Cortex of kidney (tissue), 1 donor: ENCODE measurements at places on chromosomes 4 and X.

DNA sequence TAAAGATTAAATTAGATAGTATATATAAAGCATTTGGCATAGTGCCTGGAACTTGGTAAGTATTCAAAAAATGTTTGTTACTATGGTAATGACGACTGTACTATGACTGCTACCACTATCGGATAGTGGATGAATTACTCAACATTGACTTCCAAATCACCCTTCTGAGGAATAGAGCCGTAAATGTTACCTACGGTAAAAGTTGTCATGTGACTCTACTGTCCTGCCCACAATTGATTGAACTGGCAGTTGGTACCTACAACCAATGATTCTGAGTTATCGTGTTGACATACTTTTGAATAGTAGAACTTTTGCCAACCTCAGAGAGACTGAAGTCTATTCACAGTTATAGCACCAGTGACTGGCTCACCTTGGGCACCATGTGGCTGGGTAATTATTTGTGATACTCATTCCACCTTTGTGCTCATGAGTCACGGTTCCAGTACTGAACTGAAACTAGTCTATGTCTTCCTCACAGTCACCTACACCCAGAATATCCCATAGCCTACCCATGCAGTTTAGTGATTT is 185.5 kb upstream of the PITX2 start:
- no peak for DNase-seq

DNA sequence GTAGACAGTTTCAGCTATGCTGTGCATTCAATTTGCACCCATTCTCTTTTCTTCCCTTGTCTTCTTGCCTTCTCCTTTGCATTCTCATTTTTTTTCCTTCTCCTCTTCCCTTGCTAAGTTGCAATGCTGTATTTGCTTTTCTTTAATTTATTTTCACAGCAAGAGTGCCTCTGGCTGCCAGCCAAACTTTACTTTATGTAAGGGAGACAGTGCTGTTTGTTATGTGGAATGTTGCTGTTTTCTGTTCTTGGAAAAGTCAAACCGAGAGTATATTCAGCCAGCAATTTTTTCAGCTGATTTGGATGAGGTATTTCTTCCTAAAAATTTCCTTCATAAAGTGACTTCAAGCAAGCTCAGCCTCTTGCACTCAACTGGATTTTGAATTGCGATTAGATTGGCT is 1293.4 kb downstream of the ARAP2 start:
- DNase-seq: no peak

- no peak for DNase-seq
Measured at GRCh38 chrX:6021316-6022091, 207.2 kb downstream of the NLGN4X start.

DNA sequence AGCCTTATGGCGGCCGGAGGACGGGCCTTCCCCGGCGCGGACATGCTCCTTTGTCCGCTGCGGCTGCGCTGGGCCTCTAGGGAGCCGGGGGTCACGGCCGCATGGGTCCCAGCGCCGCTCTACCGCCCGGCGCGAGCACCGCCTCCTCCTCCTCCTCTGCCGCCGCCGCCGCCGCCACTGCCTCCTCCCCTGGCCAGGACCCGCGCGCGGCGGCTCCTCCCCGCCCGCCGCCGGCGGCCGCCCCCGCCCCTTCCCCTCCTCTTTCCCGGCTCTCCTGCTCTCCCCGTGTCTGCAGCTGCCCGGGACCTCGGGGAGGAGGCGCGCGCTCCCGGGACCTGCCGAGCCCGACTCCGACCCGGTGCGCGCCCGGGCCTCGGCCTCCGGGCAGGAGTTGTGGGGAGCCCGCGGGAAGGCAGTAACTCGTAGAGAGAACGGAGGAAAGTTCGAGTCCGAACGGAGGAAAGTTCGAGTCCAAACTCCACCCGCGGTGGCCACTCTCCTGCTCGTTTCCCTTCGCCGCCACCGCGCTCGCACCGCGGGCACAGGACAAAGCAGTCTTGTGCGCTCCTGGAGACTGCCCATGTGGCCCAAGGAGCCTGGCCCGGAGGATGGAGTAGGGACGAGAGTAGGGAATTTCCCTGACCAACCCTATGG is at the start of gene ADGRA3:
ADGRA3 (minus strand) TSS at position 179 of the 654 bp plus-strand sequence. CDS start 282 bp downstream, outside the sequence.
- DNase-seq: no peak

DNA sequence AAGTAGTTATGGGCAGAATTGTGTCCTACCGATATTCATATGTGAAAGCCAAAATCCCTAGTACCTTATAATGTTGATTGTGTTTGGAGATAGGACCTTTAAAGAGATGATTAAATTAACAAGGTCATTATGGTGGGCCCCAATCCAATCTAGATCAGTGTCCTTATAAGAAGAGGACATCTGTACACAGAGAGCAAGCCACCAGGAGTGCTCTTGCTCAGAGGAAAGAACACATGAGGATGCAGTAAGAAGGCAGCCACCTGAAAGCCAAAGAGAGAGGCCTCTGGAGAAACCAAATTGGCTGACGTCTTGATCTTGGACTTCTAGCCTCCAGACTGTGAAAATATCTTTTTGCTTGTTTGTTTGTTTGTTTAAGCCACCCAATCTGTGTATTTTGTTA is 1290.8 kb upstream of the PABPC4L start:
- no peak for DNase-seq

- DNase-seq: no peak
Measured at GRCh38 chrX:153409414-153410101, 1.7 kb upstream of the ZFP92 start.

DNA sequence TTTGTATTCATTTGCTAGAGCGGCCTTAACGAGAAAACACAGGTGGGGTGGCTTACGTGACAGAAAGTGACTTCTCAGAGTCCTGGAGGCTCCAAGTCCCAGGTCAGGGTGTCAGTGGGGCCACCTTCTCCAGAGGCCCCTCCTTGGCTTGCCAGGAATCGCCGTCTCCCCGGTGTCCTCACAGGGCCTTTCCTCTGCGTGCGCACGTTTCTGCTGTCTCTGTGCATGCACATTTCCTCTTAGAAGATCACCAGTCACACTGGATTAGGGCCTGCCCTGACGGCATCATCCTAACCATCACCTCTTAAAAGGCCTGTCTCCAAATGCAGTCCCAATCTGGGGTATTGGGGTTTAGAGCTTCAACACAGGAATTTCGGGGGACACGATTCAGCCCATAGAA is 63.8 kb upstream of the HELT start:
- DNase-seq: no peak

GRCh38 chrX:14359316-14359715 is 170.0 kb upstream of the GLRA2 start:
- DNase-seq: no peak

GRCh38 chrX:37809970-37810369 is 30.1 kb downstream of the CYBB start:
- no peak for DNase-seq

- DNase-seq: no peak
Measured at GRCh38 chr4:126470862-126471261, 1156.1 kb downstream of the FAT4 start.

DNA sequence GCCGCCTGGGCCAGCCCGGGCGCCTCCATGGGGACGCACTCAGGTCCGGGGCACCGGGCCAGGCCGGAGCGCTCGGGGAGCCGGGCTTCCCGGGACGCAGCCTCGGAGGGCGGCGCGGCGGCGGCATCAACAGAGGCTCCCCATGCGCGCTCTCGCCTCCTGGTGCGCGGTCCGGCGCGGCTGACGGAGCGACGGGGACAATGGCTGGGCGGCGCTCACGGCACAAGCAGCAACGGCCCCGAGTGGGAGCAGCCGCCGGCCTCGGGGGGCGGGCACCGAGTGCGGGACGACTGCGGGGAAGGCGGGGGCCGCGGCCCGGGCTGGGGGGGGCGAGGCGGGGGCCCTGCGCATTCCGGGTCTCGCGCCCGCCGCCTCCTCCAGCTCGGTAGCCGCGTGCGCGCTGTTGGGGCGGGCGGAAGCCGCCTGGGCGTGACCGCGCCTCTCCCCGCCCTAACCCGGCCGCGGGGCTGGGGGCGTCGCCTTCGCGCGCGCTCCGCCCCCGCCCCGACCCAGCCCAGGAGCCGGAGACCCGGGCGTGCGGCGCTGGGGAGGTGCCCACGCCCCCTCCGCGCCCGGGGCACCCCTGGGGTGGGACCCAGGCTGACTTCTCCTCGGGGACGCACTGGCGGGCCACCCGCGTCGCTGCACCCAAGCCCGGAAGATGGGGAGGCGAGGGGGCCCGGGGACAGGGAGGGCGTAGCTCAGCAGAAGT is at the start of gene PRKX:
PRKX (minus strand) TSS at position 425 of the 712 bp plus-strand sequence; CDS start at position 29, 396 bp downstream.
- DNase-seq: no peak

DNA sequence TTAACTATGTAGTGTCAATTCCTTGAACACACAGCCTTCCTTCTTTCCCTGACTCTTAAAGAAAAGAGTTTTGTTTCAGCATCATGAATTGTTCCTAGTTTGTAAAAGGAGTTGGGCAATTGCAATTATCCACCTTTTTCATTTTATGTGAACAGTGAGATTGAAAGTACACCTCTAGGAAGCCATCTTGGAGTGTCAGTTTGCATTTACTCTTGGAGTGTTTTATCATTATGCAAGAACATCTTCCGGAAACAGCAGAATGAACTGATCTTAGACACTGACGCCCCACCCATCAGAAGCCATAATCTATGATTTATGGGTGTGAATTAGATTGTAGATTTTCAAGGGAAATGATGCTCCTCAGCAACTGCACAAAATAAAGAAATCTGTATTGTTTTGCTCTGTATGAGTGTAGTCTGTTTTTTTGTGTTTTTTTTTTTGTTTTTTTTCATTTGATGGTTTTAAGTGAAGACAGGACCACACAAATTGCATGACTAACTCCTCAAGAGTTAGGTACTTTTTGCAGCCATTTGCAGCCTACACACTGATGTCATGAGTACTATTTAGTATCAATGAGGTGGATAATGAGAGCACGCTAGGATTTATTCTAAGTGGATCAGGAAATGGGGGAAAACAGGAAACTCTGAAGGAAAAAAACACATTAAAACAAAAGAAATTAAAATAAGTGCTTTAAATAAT is 19.5 kb upstream of the FGF2 start:
- no peak for DNase-seq

- DNase-seq: no peak
Measured at GRCh38 chrX:84479086-84479485, 23.2 kb downstream of the HDX start.
